Activated T-helper 2 cell treated with anti-CD3 and anti-CD28 coated beads, Interferon-gamma antibody, Interleukin-2, Interleukin-4, amounts not matched to agents 10 μg/mL and 5 μg/mL and 100 μg/mL, durations not matched to agents 14 hours and 24 hours and 36 hours (primary cell): ENCODE measurements at places on chromosomes 13 and 19. TPM values are rescaled to one million over a fixed set of nuclear protein-coding genes. Genes with fewer than 3 reads are reported as not detected.

- no peak for DNase-seq
Measured at GRCh38 chr13:50319635-50320255, 304.5 kb downstream of the KCNRG start.

UBE2L5 gene
- total RNA-seq, result not detected in 2 replicates

DNA sequence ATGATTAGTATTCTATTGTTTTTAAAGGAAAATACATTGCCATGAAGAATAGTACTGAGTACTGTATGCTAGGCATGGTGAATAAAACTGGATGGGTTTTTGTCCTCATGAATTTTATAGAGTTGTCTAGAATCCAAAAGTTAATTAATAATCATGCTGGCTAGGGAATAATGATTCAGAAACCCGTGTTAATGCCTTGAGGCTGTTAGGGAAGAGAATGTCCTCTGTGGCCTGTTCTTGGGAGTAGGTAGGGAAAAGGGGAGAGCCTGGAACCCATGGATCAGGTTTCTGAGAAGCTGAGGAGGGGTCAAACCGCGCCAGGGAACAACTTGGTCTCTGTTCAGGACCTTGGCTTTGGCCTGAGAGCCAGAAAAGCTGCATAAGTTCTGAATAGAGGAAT lies 1376.3 kb upstream of the SLC10A2 start:
- no peak for DNase-seq

DAND5 gene
- total RNA-seq, result 0.16 TPM in 1 of 2 replicates, not detected in the other

- DNase-seq, result no peak
Measured at GRCh38 chr19:35895911-35896642, 4.3 kb downstream of the NFKBID start.

- no peak for DNase-seq
Measured at GRCh38 chr13:44416301-44416700, 42.7 kb downstream of the SERP2 start.

- no peak for DNase-seq
Measured at GRCh38 chr19:2811221-2811722, 8.4 kb upstream of the ZNF554 start.

GRCh38 chr13:76965759-76966421 lies 17.6 kb downstream of the ACOD1 start:
- no peak for DNase-seq

GRCh38 chr13:92912629-92913028 lies 314.0 kb upstream of the GPC6 start:
- DNase-seq, result no peak

- DNase-seq, result no peak
Measured at GRCh38 chr19:57135797-57136196, 9.2 kb downstream of the ZIM3 start.

DNA sequence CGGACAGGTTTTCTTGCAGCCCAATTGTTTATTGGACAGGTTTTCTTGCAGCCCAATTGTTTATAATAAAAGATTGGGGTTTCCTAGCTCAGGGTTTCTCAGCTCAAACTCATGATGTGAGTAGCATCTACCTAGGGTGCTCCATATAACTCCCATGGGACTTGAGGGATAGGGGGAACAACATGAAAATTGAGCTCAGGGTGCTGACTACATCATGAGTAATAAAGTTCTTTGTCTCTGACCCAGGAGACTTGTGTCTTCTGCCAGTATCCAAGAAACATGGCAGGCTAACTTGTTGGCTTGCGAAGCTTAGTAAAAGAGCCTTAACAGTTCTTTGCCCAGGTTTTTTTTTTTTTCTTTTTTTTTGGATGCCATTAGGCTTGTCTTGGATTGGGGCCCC lies 59.2 kb upstream of the MYCBP2 start:
- DNase-seq, result no peak

DNA sequence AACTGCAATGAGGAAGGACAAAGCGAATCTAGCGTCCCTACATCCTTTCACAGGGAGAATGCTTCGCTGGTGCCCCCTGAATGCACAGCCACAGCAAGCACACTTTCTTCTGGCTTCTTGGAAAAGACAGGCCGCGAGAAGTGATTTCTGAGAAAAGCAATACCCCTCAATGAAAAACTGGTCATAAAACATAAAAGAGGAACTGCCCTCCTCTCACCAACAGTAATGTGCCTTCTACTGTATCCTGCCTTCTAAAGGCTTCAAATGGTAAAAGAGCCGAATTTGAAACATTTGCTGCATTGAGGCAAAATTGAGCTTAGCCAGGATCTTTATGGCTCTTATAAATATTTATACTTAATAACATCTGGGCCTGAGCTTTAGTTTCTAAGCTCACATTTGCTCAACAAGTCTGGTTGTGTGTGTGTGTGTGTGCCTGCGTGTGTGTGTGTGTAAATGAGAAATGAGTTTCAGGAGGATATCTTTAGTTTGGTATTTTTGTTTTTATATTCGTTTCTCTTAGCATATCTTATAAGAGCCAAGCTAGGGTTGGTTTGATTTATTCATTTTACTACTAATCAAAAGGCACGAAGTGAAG lies 246.1 kb upstream of the MAB21L1 start:
- no peak for DNase-seq
